ENCODE measurements at places on chromosomes 13 and 19.

- no peak for DNase-seq
Observed at GRCh38 chr13:111899714-111900389, 167.1 kb upstream of the SOX1 start.

DNA sequence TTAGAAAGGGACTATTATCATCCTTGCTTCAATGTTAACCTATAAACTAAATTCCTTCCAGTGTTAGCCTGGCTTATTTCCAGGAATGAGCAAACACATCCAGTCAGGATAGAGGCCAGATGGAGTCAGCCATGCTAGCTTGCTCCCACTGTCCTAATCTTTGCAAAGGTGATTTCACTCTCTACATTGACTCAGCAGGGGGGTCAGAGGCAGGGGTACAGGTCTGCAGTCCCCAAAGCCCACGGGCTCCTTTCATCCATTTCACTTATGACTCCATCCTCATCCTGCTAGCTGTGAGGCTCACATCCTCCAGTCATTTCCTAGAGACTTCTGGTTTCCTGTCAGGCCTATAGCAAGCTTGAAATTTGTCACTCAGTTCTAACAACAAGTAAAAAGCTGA, 63.4 kb upstream of the CEACAM8 start:
- no peak for DNase-seq

DNA sequence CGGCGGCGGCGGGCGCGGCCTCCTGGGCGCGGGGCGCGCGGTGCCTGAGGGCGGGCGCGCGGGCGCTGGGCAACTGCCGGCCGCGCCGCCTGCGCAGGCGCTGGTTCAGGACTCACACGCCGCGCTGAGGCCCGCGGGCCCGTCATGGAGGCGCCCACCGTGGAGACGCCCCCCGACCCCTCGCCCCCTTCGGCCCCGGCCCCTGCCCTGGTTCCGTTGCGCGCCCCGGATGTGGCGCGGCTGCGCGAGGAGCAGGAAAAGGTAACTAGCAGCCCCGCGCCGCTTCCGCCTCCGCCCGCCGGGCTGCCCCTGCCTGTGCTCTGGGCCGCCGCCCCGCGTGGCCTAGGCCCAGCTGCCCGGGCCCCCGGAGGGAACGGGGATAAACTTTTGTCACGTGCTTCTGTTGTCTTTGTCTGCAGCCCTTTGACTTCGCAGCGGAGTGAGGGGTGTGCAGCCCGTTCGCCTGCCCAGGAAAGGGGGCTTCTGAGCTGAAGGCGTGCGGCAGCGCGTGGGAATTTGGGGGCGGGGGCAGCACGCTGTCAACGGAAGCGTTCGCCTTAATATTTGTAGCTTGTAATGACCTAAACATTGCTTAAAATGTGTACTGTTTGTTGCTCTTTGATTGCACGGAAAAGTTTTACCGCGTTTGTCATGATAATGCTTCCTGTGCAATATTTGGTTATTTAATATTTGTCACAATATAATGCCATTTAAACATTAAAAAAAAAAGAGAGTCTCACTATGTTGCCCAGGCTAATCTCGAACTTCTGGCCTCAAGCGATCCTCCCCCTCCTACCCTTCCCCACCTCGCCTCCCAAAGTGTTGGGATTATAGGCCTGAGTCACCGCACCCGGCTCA, 594 bp downstream of the URI1 start:
- peak; percentile 6 for DNase-seq

- DNase-seq: no peak
Observed at GRCh38 chr13:40031031-40031430, 375.6 kb downstream of the COG6 start.

DNA sequence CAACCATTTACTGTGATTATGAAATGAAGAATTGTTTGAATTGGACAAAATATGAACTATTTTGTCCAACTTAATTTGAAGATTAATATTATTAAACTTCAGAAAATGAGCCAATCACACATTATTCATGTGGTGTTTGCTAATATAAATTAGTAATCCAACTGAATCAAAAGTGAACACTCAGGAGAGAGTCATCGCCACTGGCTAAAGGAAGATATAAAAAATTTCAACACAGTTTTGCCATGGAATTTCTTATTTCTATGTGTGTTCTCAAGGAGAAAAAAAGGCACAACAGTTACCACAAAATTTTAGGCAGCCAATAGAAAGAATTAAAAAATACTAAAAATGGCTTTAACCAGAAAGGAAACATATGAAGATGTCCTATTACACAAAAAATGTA, 2683.8 kb downstream of the PCDH9 start:
- no peak for DNase-seq

- DNase-seq: no peak
Observed at GRCh38 chr19:30077851-30078355, 135.9 kb downstream of the URI1 start.

GRCh38 chr13:58087566-58087965, 456.0 kb downstream of the PCDH17 start:
- DNase-seq: no peak

DNA sequence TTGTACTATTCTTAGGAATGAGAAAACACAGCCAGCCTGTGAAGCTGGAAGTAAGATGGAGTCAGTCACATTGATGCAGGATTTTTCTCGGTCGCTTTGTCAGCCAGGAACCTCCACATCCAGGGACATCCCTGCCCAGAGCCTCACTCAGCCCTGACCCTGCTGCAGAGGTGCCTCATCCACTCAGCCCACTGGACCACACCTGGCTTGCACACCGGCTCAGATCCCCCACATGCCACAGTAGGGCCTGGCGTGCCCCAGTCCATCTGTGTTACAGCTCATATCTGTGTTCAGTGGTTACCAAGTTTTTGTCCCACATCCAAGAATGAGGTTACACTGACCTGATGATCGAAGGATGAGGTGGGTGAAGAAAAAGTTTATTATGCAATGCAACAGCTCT, 1315.4 kb downstream of the SLITRK1 start:
- DNase-seq: no peak

- DNase-seq: no peak
Observed at GRCh38 chr19:5225486-5226345, 114.9 kb downstream of the PTPRS start.

- DNase-seq: no peak
Observed at GRCh38 chr19:6864325-6864940, 22.9 kb upstream of the ADGRE1 start.

DNA sequence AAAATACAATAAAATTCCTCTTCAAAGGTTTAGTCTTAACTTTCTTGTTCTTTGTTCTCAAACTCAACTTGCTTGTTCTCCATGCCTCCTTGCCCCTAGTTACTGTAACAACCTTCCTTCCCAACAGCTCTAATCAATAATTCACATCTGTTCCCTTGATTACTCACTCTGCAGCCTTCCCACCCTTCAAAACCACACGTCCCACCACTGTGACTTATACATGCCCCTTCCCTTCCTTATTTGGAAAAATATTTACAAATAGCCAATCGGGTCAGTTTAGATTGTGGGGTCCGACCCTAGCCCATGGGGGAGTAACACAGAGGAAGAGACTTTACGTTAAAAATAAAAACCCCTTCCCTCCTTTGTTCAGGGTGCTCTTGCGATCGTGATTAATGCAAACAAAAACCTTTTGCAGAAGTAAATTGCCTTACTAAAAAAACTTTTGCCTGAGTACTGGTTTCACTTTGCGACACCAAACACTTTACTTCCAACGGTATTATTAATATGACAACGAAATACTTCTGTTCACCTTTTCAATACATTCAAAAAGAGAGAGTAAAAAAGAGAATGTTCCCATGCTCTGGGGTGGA, 512 bp upstream of the ZNF93 start:
- DNase-seq: no peak

- no peak for DNase-seq
Observed at GRCh38 chr19:14369399-14370168, 11.7 kb upstream of the ADGRE5 start.

- DNase-seq: no peak
Observed at GRCh38 chr19:1805401-1806183, 6.5 kb downstream of the ATP8B3 start.

GRCh38 chr13:79631051-79631659, 150.2 kb downstream of the NDFIP2 start:
- DNase-seq: no peak

DNA sequence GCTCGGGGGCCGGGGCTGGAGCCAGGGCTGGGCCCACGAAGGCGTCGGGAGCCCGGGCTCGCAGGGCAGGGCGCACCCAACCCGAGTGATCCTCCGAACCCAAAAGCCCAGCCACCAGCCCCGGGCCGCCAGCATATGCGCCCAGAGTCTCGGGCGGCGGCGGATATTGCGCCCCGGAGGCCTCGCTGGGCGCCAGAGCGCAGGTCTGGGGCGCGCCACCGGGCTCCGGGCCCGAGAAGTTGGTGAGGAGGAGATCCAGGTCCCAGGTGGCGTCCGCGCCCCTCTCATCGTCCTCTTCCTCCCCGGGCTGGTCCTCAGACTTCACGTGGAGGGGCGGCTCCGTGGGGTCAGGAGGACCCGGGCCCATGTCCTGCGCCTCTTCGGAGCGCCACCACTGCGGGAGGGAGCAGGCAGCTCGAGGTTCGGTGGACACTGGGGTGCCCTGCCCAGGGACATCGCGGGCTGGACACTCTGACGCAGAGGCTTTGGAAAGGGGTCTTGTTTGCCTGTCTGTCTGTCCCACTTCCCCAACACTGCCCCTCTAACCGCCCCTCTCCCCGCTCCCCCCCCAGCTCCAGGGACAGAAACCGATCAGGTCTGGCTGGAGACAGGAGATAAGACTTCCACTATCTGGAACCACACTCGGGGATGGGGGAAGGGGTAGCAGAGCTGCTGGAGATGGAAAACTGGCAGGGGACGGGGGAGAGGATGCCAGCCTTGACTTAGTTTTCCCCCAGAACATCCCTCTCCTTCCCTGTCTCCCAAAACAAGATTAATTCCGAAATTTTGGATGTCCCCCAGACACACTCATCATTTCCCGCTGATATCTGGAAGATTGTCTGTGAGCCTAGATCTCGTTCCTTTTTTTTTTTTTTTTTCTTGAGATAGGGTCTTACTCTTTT, 1.0 kb downstream of the KLF1 start:
- DNase-seq: no peak

- DNase-seq: no peak
Observed at GRCh38 chr13:46165485-46166223, 16.3 kb downstream of the LCP1 start.

GRCh38 chr19:51660975-51661600, 14.5 kb upstream of the SIGLEC14 start:
- peak; percentile 45 for DNase-seq

DNA sequence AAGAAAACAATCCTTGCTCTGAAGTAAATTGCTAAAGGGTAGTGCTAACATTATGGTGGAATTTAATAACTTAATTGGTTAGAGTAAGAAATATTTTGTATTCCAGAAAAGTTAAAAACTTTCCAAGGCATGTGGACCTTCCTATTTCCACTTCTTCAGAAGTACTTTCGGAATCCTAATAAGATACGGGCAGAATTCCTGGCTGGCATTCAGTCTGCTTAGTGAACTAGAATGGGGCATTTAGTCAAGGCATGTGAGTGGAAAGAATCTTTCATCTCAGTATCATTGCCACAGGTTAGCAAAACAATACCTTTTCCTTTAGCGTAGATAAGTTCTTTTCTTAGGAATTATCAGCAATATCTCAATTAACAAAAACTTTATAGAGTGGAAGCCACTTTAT, 85.1 kb downstream of the TNFRSF19 start:
- DNase-seq: no peak

Data from NCI-H2107 (cell line).